ENCODE measurements at places on chromosomes 12 and 14.

GRCh38 chr12:102061096-102061559 is 663 bp downstream of the WASHC3 start:
- no peak for DNase-seq

- DNase-seq = no peak
Measured at GRCh38 chr14:59900556-59900955, 19.4 kb upstream of the LRRC9 start.

GRCh38 chr12:3102771-3103410 is 25.7 kb downstream of the TSPAN9 start:
- DNase-seq = no peak

GRCh38 chr14:37145395-37145794 is 27.0 kb downstream of the SLC25A21 start:
- DNase-seq = no peak

DNA sequence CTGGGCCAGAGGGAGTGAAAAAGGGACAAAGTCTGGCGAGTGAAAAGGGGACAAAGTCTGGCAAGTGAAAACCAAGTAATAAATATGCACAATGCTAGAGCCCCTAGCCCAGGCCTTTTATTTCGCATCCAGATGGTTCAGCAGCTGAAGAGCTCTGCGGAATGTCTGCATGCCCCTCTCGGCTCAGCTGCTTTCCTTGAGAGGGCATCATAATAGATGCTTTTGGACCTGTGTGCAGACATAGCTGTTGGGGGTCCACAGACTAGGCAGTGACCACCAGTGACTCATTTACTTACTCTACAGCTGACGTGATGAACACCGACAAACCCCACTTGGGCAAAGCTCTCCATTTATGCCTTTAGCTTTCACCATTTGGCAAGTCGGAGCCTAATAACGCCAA is 4.3 kb downstream of the NIN start:
- no peak for DNase-seq

DNA sequence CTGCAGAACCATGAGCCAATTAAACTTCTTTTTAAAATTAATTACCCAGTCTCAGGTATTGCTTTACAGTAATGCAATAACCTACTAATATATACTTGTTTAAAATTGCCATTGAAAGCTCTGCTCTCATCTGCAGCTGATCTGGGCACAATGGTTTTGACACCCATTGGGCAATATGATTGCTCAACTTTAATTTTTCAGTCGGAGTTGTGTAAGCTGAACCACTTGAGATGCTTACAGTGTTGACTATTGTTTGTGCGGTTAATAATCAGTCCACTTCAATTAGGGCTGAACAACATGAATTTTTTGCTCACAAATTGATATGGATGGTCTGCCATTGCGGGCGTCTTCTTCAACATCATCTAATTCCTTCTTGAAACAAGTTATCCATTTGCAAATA is 18.0 kb upstream of the OR4K5 start:
- no peak for DNase-seq

GRCh38 chr14:72948481-72949138 is 22.3 kb downstream of the DCAF4 start:
- peak; percentile 38 for DNase-seq

- DNase-seq = no peak
Measured at GRCh38 chr12:40560848-40561247, 131.4 kb upstream of the CNTN1 start.

DNA sequence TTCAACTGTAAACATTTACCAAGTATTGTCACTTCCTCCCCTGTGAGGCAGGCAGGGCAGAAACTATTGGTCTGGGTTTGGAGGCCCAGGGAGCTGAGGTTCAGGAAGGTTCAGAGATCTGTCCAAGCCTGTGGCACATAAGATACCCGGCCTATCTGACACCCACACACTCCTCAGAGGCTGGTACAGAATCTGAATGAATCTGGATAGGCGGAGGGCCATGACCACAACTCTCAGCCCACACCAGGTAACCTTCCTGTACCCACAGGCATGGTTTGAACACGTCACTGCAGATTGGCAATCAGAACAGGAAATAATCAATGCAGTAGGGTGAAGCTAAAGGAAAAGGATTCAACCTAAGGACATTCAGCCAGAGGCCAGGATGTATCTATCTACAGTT is 92.8 kb upstream of the TMCC3 start:
- DNase-seq = no peak
